ENCODE measurements at places on chromosomes 2 and 18. TPM values are rescaled to one million over a fixed set of nuclear protein-coding genes. Genes with fewer than 3 reads are reported as not detected.

The PJVK gene
- total RNA-seq = 2.2 TPM

The PPM1B gene
- 11.7 TPM for total RNA-seq

The CHRNG gene
- total RNA-seq = not detected

- peak; percentile 31 for DNase-seq
- no peaks in the 10 kb centered on the region for H3K27me3 ChIP-seq
- no peaks in the 10 kb centered on the region for H3K4me1 ChIP-seq
- H3K36me3 ChIP-seq = no peaks in the 10 kb centered on the region
Measured at GRCh38 chr2:223214394-223215253, 162.6 kb downstream of the KCNE4 start.

DNA sequence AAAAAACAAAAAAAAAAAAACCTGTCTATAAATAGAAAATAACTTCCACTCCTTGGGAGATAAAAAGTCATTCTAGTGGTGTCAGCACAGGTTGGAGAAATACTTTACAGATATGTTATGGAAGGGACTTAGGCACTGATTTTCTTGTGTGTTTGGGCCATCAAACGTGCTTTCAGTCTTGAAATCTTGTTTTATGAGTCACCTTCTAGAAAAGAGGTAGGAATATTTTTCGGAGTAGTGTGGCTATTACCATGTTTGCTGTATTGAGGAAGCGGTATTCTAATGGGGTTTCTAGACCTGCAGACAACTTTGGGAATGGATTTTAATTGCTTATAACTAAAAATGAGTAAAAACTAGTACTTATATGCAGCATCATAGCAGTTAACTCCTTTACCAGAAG lies 12.0 kb downstream of the HNMT start:
- peaks cover 4% of the 10 kb centered on the region for H3K4me1 ChIP-seq
- H3K27ac ChIP-seq = peak overlapping the region; percentile 71
- no peak overlapping the region for H3K4me3 ChIP-seq
- H3K27me3 ChIP-seq = no peaks in the 10 kb centered on the region

- H3K27ac ChIP-seq = no peak overlapping the region
- no peaks in the 10 kb centered on the region for H3K27me3 ChIP-seq
- H3K4me3 ChIP-seq = no peak overlapping the region
- no peaks in the 10 kb centered on the region for H3K36me3 ChIP-seq
- peaks cover 48% of the 10 kb centered on the region for H3K4me1 ChIP-seq
- DNase-seq = no peak
Measured at GRCh38 chr18:44897411-44897810, 216.7 kb downstream of the SETBP1 start.

DNA sequence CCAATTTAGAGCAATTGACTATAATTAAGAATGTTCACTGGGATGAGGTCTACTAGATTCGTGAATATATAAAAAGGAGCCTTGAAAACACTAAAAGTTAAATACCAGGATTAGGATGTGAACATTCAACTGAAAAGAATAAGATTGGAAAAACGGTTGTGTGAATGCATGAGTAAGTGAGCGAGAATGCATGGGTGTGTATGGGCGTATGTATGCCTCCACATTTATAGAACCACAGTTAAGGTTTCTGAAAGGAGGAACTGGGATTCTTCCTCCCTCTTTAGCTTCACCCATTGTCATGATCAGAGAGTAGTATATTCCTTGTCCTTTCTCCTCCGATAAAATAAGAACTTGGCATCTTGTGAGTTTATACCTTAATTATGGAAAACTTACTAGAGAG lies 151.1 kb upstream of the UBE2E3 start:
- H3K4me1 ChIP-seq = no peaks in the 10 kb centered on the region
- H3K27me3 ChIP-seq = no peaks in the 10 kb centered on the region
- H3K4me3 ChIP-seq = no peak overlapping the region
- no peak overlapping the region for H3K27ac ChIP-seq

The PTPRM gene
- total RNA-seq = 246 TPM

The SERPINB12 gene
- total RNA-seq = not detected

- no peak overlapping the region for H3K4me3 ChIP-seq
- no peaks in the 10 kb centered on the region for H3K36me3 ChIP-seq
- no peak overlapping the region for H3K27ac ChIP-seq
- DNase-seq = peak; percentile 84
- H3K4me1 ChIP-seq = no peaks in the 10 kb centered on the region
- peaks cover 5% of the 10 kb centered on the region for H3K27me3 ChIP-seq
Measured at GRCh38 chr2:159921752-159922404, 123.9 kb upstream of the CD302 start.

The PASK gene
- 0.58 TPM for total RNA-seq

The CYP1B1 gene
- total RNA-seq = 18.2 TPM

The PARD6G gene
- 3.6 TPM for total RNA-seq

Measured in stomach (tissue), 19 donors.